Activated CD4-positive, alpha-beta T cell treated with anti-CD3 and anti-CD28 coated beads for 4 hours (primary cell): ENCODE measurements at places on chromosomes 7 and 10.

- DNase-seq, result no peak
Measured at GRCh38 chr10:61845950-61846268, 55.6 kb upstream of the ARID5B start.

GRCh38 chr7:64892116-64892515 is 11.0 kb upstream of the ZNF273 start:
- DNase-seq, result no peak

GRCh38 chr10:13806419-13806818 is 219.7 kb downstream of the PRPF18 start:
- no peak for DNase-seq

- no peak for DNase-seq
Measured at GRCh38 chr7:10824154-10824553, 149.5 kb upstream of the PHF14 start.

DNA sequence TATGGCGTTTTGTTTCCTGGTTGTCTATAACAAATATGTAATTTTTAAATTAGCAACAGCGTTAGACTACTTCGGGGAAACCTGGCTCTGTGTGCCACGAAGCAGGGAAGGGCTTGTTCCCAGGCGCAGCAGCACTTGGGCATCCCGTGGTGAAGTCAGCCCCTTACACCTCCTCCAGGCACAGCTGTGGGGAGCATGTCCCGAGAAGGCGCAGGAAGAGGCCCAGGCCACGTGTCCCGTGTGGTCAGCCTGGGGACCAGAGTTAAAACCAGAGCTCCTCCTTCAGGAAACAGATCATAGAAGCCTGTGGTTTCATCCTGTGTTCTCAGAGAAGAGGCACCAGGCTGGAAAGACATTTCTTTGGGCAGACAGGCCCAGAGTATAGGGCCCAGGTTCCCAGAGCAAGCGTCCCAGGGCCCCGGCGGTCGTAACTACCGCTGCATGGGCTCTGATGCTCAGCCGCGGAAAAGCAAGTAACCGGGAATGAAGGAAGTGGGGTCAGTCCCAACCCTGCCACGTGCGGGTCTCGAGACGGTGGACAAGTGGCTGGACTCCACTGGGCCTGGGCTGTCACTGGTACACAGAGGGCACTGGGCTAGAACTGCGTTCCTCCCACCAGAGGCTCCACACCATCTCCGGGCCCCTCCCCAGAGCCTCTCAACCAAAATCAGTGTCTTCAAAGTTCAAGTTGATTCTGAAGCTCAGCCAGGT is 7.1 kb downstream of the NUDT1 start:
- no peak for DNase-seq

GRCh38 chr10:34003561-34003960 is 669.1 kb upstream of the NRP1 start:
- no peak for DNase-seq
